ENCODE measurements at places on chromosomes 16 and 17.

DNA sequence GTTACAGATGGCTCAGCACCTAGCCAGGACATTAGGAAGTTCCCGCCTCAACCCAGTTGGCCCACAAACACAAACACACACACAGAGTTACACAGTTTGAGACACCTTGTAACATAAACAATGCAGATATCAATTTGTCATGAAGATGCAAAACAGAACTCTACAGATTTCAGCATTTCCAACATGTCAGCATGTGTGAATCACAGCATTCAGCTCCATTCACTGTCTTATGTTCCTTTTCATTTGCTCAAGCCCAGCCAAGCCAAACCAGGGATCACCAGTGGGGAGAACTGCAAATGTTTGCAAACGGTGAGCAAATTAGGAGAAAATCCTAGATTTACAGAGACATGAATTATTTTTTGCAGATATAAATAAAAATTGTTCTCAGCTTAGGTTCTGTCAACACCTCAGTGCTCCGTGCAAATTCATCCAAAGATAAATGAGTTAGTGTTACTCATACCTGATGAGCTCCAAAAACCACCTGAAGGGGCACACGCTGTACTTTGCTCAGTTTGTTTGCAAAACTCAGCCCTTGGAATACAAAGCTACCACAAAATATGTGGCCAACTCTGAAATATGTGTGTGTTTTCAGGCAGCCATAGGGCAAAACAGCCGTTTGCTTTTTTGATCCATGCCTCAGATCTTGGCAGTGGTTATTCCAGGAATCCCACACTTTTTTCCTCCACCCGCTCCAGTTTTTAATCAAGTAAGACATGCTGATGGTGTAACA, 16.3 kb upstream of the COX10 start:
- no peak for DNase-seq

DNA sequence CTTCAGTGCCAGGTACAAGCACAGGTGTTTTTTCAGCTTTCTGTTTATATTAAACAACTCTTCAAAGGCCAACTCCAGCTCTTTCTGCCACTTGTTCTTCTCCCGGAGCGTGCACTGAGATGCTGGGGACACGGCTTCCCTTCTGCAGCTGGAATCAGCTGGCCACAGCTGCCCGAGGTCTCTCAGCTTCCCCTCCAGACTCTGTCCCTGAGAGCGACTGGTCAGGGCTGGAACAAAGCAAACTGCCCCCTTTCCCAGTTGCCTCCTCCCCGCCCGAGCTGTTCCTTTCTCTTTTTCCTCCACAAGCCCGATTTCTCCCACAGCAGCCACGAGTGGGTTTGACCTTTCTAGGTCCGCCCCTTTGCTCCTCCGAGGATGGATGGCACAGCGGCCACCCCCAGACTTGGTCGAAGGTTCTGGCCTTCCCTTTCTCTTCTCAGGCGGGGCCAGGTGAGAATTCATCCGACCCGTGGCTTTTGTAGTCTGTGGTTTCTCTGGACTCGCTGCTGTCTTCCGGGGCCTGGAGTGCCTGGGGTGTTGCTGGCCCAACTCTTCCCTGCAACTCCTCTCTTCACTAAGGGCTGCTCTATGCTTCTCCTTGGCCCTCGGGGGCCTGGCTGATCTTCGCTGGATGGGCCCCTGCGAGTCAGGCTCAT, 11.5 kb downstream of the CEP295NL start:
- DNase-seq: no peak

DNA sequence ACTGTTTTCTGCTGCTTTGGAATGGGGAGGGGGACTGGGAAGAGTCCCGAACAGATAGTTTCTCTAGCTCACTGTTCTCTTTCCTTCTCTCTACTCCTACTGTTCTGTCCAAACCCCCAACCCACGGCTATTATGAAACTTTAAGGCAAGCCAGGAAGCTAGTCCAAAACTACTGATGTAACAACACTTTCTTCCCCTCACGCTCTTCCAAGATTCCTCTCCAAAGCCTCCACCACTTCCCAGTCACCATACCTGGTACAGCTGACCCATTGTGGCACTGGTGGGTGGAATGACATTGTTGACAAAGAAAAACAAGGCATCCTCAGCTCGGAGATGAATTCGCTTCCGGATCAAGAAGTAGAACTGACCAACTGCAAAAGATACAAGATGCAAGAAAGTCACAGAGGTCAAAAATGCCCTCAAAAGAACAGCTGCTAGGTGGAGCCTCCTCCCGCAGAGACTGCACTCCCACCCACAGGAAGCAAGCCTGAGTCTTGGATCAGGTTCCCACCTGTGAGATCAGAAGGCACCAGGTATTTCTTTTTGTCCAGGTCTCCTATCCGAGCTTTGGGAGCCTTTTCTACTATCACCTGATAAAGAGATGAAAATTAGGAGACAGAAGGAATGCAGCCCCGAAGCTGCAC, 1.0 kb downstream of the GABARAP start:
- DNase-seq: no peak

DNA sequence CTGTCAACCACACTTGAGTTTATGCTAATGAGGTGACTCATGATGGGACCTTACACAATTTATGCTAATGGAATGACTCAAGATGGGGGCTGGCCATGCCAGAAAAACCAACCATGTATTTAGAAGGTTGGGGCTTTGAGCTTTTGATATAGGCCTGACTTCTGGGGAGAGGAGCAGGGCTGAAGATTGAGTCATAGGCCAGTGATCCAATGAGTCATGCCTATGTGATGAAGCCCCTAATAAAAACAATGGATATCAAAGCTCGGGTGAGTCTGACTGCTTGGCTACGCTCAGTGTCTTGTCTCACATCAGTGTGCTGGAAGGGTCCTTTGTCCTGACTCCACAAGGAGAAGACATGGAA, 7.3 kb downstream of the MFSD6L start:
- no peak for DNase-seq

GRCh38 chr17:700504-701094, 14.0 kb downstream of the VPS53 start:
- DNase-seq: no peak

GRCh38 chr16:80433623-80434022, 107.2 kb upstream of the DYNLRB2 start:
- DNase-seq: no peak

DNA sequence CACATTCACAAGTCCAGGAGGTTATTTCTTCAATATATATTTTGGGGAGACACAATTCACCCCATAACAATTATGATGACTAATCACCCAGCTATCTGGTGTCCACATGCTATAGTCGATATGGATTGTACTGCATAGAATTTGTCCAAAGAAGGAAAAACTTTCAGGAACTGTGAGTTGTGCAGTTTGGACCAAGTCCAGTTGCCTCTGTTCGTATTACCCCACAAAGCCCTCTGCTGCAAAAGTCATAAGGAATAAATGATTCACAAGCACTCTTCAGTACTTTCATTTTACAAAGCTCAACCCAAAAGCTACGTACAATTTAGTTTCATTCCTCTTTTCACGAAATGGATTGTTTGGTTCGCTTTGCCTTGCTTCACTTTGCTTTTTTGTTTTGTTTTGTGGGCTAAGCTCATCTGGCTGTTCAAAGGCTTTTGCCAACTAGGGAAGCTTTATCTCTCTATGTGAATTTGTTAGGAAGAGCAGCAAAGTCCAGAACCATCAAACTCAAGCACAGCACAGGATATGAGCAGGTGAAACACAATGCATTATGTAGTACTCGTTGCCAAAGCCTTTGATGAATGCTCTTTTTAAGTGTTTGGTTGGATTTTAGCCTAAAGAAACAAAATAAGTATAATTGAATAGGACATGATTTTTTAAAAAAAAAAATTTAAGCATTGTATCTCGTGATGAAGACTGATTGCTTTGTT, 98.6 kb downstream of the ZNF18 start:
- DNase-seq: no peak

GRCh38 chr16:67720236-67720635, 1.1 kb upstream of the GFOD2 start:
- no peak for DNase-seq

GRCh38 chr17:20073055-20073979, 64.2 kb downstream of the SPECC1 start:
- no peak for DNase-seq

DNA sequence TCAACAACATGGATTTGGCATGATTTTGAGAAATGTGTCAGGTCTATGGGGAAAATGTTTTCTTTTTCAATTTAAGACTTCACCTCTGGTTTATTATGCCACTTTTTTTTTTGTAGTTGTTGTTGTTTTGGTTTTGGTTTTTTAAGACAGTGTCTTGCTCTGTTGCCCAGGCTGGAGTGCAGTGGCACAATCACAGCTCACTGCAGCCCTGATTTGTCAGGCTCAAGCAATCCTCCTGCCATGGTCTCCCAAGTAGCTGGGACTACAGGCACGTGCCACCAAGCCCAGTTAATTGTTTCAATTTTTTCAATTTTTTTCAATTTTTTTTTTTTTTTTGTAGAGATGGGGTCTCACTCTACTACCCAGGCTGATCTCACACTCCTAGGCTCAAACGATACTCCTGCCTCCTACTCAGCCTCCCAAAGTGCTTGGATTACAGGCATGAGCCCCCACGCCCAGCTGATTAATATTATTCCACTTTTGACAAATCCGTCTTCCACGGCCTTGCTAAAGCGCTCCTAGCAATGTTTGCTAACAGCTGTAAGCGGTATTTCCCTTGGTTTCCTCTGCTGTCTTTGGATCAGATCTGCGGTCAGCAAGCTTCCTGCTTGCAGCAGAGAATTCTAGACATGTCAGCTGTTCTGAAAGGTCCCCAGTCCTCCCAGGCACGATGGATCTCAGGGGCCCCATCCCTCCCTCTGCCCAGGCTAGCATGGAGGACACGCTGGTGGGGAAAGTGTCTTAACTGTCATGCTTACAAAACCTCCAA, 7.0 kb upstream of the MILR1 start:
- DNase-seq: no peak

GRCh38 chr16:17299790-17300189, 171.0 kb downstream of the XYLT1 start:
- DNase-seq: no peak

GRCh38 chr17:78412403-78412802, 34.0 kb downstream of the PGS1 start:
- no peak for DNase-seq

DNA sequence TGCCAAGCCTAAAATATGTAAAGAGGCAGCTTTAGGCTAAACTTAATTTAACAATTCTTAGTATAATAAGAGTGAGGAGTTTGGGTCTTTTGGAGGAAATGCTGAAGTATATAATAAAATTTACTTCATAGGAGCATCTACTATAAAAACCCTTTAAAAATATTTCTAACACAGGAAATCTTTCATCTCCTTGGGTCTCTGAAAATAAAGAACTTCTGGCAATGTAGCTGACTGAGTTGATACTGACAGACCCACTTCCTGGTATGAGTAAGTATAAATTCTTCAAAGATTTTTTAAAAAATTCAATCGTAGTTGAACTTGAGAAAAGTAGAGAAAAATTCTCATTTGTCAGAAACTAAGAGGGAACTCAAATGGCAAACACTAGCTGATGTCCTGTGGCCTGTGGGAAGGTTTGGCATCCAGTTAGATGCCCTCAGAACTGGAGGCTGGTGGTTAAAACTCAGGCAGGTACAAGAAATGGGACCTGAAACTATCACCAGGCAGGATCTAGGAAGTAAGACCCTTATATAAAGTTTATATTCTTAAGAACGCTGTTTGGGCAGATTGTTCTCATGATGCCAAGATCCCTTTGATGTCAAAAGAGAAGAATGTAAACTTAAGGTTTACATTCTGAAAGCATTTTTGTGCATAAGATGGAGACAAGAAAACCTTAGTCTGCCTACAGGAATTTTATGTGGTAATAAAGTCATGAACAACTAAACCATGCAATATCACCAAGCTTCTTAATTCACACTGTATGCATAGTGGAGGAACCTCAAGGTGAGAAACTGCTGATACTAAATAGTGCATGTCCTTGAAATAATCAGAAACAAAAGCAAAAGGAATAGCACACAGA, 6.2 kb downstream of the KRTAP4-6 start:
- no peak for DNase-seq

GRCh38 chr16:83515395-83515794, 292.4 kb upstream of the HSBP1 start:
- DNase-seq: no peak

DNA sequence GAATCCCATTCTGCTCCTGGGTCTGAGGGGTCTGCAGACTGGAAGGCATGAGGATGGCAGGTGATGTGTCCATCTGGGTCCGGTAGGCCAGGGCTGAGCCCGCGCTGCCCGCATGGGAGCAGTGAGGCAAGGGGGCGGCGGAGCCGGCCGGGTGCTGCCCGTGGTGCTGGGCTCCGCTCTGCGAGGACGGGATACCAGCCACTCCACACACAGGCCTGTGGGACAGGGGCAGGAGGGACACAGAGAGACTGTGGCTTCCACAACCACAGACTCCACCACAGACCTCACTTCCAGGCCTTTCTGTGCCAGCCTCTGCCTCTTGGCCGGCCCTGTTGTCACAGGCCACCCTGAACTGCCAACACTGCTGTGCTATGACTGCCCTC, 25.4 kb downstream of the MAP1LC3B start:
- no peak for DNase-seq

GRCh38 chr16:69581297-69581696, 15.5 kb downstream of the NFAT5 start:
- DNase-seq: no peak

- no peak for DNase-seq
Measured at GRCh38 chr17:65219124-65219523, 82.0 kb downstream of the RGS9 start.
